ENCODE measurements at places on chromosomes 3 and 15.

GRCh38 chr3:37534940-37535339 lies 326.7 kb upstream of the CTDSPL start:
- DNase-seq, result no peak

DNA sequence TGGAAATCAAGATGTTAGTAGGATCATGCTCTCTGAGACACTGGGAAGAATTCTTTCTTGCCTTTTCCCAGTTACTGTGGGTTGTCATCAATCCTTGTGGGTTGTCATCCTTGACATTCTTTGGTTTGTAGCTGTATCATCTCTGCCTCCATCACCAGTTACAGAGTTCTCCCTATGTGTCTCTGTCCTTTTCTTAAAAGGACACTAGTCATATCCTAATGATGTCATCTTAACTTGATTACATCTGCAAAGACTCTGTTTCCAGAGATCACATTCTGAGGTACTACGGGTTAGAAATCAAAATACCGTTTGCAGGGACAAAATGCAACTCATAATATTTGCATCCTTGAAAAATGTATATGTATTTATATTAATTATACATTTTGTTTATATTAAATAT lies 500.4 kb downstream of the ZBBX start:
- DNase-seq, result no peak

DNA sequence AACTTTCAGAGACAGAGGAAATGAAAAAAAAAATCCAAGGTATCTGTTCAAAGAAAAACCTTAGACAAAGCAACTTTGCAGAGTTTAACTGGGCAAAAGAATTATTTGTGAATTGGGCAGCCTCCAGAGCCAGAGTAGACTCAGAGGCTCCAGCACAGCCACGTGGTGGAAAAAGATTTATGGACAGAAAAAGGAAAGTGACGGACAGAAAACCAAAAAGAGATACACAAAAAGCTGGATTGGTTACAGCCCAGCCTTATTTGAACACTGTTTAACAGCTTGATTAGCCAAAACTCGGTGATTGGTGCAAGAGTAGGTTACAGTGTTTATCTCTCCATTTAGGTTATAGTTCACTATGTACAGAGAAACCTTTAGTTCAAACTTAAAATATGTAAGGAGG lies 23.7 kb upstream of the GPD1L start:
- no peak for DNase-seq

DNA sequence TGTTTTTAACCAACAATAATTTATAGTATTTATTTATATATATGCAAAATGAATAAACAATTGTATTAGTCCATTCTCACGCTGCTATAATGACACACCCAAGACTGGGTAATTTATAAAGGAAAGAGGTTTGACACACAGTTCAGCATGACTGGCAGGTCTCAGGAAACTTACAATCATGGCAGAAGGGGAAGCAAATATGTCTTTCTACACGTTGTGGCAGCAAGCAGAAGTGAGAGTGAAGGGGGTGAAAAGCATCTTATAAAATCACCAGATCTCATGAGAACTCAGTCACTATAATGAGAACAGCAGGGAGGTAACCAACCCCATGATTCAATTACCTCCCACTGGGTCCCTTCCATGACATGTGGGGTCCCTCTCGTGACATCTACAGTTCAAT lies 162.8 kb upstream of the SLITRK3 start:
- no peak for DNase-seq

DNA sequence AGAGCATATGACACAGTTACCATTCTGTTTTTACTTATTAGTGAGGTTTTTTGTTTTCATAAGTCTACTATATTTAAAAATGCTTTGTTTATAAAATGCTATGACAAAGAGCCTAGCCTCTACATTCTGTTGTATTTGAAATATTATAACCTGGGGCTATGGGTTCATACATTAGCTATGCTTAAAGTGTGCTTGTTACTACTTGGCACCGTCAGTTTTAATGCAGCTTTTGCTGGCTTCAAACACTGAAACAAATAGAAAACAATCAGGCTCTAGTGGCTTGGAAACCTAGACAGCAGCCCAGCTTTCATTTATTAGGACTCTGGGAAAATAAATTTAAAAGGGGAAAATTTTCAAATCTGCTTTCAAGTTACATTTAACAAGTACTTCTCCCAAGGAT lies 635.9 kb downstream of the CADM2 start:
- no peak for DNase-seq

DNA sequence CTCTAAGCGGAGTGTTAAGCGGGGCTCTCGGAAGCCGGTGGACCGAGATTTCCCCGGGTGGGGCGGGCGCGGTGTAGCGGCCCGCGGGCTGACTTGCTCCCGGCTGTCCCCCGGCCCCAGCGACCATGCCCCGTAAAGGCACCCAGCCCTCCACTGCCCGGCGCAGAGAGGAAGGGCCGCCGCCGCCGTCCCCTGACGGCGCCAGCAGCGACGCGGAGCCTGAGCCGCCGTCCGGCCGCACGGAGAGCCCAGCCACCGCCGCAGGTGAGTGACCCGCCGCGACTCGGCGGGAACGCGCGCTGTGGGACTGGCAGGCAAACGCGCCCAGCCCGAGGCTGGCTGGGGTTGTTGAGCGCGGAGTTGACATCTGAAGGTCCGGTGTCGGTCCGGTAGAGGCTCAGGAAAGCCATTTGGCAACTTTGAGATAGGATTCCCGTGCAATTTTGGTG lies 1.3 kb downstream of the SMC4 start:
- DNase-seq, result no peak

GRCh38 chr15:99677540-99678134 lies 55.6 kb downstream of the LYSMD4 start:
- no peak for DNase-seq

DNA sequence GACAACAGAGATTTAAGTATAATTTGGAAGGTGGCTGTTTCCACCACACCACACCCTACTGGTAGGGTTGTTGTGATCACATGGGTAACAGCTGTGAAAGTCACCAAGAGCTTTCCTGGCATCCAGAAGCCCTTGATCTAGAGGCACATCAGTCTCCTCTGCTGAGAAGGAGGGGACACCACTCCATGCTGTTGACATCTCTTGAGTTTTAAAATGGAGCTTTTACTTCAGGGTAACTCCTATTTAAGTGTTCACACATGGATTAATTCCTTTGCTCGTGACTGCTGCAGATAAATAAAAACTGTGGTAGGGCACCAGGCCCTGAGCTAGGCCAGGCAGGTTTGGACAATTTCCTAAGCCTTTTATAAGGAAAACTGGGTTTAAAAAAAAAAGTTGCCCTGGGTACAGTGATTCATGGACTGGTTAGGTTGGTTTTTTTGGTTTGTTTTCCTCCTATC lies 7.5 kb downstream of the EXOSC7 start:
- DNase-seq, result no peak

- no peak for DNase-seq
Measured at GRCh38 chr3:57133157-57133556, 32.0 kb downstream of the IL17RD start.

DNA sequence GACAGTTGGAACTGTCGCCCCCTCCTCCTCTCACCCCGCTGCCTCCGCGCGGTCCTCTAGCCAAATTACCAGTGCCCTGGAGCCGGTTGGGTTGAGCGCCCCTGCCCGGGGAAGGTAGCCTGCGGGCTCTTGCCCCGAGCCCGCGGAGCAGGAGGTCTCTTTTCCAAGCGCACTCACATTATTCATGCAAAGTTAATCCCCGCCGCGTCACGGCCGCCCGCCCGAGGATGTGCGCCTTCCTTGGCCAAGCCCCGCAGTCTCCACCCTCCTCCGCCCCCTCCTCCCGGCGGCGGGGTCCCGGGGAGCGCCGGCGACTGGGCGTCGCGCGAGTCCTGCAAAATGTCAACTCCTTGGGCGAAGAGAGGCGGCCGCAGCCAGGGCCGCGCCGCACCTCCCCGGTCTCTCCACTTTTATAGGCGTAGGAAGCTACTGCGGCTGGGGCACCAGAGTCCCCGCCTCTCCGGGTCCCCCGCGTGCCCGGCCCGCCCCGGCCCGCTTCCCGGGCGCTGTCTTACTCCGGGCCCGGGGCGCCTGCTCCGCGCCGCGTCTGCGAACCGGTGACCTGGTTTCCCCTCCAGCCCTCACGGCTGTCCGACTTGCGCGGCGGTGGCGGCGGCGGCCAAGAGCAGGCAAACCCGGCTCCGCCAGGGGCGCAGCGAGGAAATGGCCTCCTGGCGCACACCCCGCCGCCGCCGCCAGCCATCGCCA lies at the start of gene THRB:
TSS of gene THRB (minus strand) at position 233 of the 708 bp plus-strand sequence.
- peak; percentile 20 for DNase-seq

DNA sequence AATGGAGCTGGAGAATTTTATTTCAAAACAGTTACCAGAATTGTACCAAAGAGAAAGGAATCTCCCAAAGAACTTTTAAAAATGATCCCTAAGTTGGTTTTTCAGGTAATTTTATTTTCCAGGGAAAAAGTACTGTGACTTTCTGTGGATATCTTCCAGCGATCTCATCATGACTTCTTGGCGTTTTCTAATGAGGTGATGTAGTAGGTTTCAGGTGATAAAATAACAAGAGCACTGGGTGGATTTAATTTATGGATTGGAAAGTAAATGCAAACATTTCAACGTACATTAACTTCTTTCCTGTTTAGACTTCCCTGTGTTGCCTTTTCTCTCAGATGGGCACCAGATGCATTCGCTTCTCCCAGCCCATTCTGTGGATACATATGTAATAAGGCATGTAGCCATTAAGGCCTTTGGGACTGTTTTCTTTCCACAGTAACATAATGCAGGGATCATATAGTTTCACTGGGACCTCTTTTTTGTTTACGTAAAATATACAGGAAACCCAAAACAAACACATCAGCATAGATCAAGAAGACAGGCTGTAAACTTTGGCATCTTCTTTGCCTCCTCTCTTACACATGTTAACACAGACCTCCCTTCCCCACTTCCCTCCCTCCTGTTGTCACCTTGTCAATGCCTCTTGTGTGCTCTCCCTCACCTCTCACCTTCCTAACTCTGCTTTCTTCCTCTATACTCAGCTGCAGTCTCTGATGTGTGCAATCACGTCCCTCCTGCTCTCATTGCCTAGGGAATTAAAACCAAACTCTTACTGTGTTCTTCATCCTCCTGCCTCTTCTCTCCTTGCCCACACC lies 13.0 kb downstream of the PHLDB2 start:
- DNase-seq, result no peak

- DNase-seq, result no peak
Measured at GRCh38 chr3:171142985-171143384, 116.5 kb upstream of the SLC2A2 start.

- no peak for DNase-seq
Measured at GRCh38 chr3:57268416-57268815, 24.1 kb downstream of the ASB14 start.

GRCh38 chr15:68578980-68579935 lies at the start of gene CORO2B:
TSS of gene CORO2B (plus strand) at chr15:68578993. CDS start at chr15:68579263, 270 bp downstream.
- no peak for DNase-seq

GRCh38 chr3:133227813-133228212 lies 172.0 kb upstream of the BFSP2 start:
- no peak for DNase-seq

DNA sequence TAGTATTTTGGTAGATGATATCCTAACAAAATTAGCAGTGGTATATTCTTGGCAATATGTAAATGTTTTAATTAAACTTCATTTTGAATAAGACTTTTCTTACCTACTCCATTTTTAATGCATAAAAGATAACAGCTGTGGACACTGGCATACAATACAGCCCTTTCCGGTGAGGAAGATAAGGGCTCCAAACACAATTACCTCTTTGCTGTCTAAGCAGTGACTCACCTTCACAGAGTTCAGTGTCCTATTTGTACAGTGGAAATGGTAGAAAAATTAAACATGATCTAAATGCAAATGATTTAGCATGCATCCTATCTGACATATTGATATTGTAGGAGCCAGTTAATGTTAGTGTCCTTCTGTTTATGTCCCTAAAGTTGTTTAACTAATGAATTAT lies 969.4 kb downstream of the PLOD2 start:
- no peak for DNase-seq

GRCh38 chr3:172341482-172342059 lies 106.7 kb downstream of the GHSR start:
- no peak for DNase-seq

DNA sequence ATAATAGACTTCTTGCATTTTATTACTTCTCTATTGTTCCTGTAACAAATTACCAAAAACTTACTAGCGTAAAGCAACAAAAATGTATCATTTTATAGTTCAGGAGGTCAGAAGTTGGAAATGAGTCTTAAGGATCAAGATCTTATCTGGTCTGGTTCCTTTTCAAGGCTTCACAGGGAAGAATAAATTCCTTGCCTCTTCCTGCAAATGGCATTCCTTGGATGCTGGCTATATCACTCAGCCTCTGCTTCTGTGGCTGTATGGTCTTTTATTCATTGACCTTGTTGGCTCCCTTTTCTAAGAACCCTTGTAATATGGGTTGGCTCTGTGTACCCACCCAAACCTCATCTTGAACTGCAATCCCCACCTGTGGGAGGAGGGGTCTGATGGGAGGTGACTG lies 478.4 kb upstream of the THBS1 start:
- no peak for DNase-seq

- peak; percentile 66 for DNase-seq
Measured at GRCh38 chr15:41989573-41990242, 17.4 kb upstream of the EHD4 start.

GRCh38 chr3:167649746-167650145 lies 4.0 kb downstream of the WDR49 start:
- no peak for DNase-seq

- no peak for DNase-seq
Measured at GRCh38 chr3:109161487-109162123, 25.1 kb downstream of the C3orf85 start.

DNA sequence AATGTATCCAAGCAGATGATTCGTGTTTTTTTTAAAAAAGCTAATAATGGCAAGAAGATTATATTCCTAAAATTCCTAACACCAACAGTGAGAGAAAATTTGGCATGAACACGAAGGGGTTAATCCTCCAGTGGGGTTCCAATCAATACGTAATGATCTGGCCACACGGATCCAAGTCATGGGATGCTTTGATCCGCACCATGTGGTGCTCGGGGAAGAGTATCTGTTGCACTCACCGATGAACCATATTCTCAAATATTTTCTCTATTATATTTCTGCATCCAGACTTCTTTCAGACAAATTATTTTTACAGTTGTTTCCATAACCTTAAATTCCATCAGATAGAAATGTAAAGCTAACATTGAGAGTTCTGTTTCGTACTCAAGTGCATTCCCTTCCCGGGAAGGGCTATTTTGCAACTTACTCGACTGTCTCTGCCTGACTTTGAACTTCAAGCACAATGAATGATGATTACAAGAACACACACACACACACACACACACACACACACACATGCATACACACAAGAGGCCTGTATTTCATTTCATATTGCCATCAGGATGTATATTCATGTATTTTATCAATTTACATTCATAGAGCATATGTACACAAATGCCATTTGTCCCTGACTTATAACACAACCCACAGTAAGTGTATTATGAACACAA lies 567.2 kb downstream of the FOXP1 start:
- DNase-seq, result no peak

GRCh38 chr3:48343432-48343831 lies 10.0 kb upstream of the SPINK8 start:
- DNase-seq, result no peak

GRCh38 chr15:78120523-78120922 lies 10.7 kb downstream of the CIB2 start:
- no peak for DNase-seq

DNA sequence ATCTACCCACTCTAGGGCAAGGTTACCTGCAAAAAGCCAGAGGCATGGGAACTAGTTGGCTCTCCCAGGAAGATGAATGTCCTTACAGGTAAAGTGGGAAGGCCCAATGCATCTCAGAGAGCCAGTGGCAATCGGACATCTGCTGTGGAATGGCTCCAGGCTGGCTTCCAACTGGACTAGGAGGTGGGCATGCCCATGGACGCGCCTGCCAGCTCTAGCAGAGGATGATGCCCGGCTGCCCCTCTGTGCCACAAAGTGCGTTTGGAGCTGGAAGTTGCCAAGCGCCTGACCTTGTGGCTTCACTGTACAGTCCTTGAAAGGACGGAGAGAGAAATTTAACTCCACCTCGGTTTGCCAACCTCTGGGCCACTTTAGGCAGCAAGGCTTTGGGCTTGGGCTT lies 84.4 kb downstream of the NR2F2 start:
- DNase-seq, result no peak

Measured in GOT3 (cell line).